ENCODE measurements at places on chromosomes 3 and 15. TPM values are rescaled to one million over a fixed set of nuclear protein-coding genes. Genes with fewer than 3 reads are reported as not detected.

The ISLR2 gene
- total RNA-seq = 0.48 TPM

The C2CD4B gene
- total RNA-seq = 0.70 TPM

The RSRC1 gene
- total RNA-seq = 65.4 TPM

The EIF2A gene
- total RNA-seq = 113 TPM

The ANKRD63 gene
- 2.5 TPM for total RNA-seq

The ZMYND10 gene
- total RNA-seq = 1.0 TPM

The CCDC39 gene
- not detected for total RNA-seq

The CD86 gene
- total RNA-seq = not detected

The REC114 gene
- total RNA-seq = not detected

The GLT8D1 gene
- 26.5 TPM for total RNA-seq

DNA sequence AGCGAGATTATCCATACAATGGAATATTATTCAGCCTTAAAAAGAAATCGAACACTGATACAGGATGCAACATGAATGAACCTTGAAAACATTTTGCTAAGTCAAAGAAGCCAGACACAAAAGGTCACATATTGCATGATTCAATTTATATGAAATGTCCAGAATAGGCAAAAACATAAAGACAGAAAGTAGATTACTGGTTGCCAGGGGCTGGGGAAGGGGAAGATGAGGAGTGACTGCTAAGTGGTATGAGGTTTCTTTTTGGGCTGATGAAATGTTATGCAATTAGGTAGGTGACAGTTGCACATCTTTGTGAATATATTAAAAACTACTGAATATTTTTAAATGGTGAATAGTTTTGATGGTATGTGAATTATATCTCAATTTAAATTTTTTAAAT is 38.3 kb downstream of the LRRFIP2 start:
- DNase-seq = no peak

GRCh38 chr3:17330660-17331059 is 411.8 kb downstream of the TBC1D5 start:
- no peak for DNase-seq

DNA sequence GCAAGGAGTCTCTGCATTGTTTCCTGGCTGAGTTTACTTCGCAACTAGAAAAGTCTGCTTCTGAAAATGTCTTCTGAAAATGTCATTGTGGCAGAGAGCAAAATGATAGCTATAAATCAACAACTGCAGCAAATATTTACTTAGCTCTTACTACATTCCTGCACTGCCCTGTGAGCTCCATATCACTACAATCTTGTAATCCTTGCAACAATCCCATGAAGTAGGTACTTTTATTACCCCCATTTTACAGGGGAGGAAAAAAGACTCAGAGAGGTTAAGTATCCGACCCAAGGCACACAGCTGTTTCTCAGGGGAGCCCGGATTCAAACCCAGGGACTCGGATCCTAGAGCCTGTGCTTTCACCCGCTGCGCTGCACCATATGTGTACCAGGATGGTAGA is 34.2 kb upstream of the SPTBN5 start:
- no peak for DNase-seq

DNA sequence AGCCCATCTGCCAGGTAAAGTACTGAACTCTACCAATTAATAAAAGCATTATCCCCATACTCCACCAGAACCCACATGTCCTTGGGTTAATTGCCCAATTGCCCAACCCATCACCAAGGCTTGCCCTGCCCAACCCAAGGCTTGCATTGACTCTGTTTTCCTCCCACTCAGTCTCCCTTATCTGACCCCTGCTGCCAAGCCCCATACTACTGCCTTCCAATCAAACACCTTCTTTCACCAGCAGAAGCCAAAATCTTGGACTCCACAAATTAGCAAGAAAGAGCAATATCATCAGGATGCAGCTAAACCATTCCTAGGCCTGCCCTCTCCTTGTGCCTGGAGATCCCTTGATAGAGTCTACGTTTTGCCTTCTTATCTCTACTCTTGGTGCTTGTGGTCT is 602.9 kb downstream of the NTRK3 start:
- DNase-seq = no peak

- no peak for DNase-seq
These were observed 125.6 kb downstream of the FRMD5 start for GRCh38 chr15:44069489-44069888.

DNA sequence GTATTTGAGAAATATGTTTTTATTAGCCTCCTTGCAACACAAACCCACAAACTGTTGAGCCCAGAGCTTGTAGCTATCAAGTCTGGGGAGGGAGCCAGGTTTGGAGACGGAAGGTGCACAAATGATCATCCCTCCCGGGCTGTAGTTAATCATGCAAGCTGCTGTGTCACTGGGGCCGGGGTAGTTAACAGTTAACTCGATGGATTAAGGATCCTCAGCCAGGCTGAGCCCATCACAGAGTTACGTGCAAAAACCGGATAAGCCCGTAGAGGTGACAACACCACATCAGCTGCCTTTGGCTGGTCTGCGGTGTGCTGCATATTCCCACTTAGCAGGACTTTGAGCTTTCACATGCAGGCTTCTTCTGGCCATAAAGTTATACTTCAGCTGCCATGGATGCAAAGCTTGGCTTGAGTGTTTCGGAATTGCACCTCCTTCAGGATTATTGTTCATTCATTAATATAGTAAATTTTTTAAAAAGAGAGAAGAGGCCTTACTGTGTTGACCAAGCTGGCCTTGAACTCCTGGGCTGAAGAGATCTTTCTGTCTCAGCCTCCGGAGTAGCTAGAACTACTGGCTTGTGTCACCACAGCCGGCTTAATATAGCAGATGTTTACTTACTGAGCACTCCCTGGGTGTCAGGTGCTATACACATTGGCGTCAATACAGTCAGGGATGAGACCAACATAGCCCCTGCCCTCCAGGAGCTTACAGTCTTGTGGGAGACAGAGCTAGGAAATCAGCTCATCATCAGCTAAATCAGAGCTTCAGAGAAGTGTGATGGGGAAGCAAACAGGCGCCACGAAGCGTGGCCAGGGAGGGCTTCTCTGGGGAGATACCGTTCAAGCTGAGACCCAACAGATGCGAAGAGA is 226.8 kb upstream of the BHLHE40 start:
- no peak for DNase-seq

DNA sequence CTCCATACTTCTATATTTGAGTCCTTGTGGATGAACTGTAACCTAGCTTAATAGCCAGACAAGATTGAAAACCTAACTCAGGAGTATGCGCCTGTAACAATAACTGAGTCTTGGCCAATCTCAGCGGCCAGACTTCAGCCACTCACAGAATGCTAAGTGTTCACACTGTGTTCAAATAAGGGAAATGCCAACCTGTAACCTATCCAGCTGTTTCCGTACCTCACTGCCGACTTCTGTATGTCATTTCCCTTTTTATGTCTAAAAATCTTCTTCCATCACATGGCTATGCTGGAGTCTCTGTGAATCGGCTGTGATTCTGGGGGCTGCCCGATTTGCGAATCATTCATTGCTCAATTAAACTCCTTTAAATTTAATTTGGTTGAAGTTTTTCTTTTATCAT is 169.2 kb downstream of the NFKBIZ start:
- no peak for DNase-seq

- no peak for DNase-seq
These were observed 72.4 kb upstream of the BBX start for GRCh38 chr3:107450254-107450893.

GRCh38 chr3:18431266-18431665 is 6.1 kb upstream of the SATB1 start:
- no peak for DNase-seq

DNA sequence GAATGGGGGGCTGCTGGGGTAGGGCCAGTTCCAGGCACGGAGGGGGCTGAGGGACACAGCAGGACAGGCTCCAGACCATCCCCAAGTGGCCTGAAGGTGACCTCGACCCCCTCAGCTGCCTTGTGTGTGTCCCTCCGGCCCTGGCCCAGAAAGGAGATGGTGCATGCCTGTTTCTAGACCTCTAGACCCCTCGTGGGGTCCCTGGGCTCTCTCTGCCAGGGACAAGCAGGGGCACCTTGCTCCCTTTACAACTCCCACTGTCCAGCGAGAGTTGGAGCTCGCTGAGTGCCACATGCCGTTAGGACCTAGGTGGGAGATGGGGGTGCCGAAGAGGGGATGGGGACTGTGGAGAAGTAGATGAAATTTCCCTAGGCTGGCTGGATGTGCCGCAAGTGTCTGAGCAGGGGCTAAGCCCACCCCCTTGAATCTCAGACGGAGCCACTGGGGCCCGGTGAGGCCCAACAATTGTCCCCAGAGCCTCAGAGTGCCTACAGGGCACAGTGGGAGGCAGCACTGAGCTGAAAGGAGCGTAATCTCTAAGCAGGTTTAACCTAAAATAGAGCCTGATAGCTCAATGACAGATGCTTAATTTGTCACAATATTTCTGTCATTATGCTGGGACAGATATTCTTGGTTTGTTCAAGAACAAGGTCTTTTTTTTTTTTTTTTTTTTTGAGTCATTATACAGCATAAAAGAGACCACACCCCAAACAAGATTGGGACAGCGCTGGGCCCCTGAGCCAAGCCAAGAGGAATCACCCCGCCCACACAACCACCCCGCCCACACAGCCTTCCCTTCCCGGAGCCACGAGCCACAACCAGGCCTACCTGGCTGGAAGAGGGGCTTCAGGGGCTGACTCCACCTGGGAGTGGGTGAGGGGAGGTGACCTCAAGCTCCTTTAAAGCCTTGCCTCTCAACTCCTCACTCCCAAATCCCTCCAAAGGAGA is 23.6 kb upstream of the KLF13 start:
- DNase-seq = no peak

GRCh38 chr3:2910997-2911396 is 199.2 kb downstream of the IL5RA start:
- no peak for DNase-seq

- DNase-seq = no peak
These were observed 80.7 kb downstream of the NR1I2 start for GRCh38 chr3:119862616-119863015.

- DNase-seq = no peak
These were observed 82.4 kb downstream of the OXSM start for GRCh38 chr3:25872200-25872877.

GRCh38 chr3:4218456-4219226 is 84.5 kb upstream of the SETMAR start:
- no peak for DNase-seq

DNA sequence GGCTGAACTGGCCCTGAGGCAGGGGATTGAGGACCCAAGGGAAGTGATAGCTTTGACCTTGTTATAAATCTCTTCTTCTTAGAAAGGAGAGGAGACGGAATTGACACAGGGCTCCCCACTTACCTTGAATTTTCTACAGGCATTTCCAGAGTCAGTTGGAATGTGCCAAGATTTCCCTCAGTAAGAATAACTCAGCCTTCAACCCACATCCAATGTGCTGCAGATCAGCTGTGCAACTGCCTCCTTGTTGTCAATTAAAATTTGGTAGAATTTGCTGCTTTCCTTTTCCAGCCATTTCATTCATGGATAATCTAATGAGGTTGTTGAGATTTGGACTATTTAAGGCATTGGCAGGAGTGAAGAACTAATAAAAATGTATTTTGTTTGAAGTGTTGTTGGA is 14.6 kb downstream of the MED12L start:
- no peak for DNase-seq

Measured in A673 (cell line).